ENCODE measurements at places on chromosomes 6 and 20. TPM values are rescaled to one million over a fixed set of nuclear protein-coding genes. Genes with fewer than 3 reads are reported as not detected.
A peak's percentile ranks its signal among the peaks of the same experiment; 100 is the strongest.

The RHAG gene
- total RNA-seq = 2.3 TPM

The SRMS gene
- not detected for total RNA-seq

DNA sequence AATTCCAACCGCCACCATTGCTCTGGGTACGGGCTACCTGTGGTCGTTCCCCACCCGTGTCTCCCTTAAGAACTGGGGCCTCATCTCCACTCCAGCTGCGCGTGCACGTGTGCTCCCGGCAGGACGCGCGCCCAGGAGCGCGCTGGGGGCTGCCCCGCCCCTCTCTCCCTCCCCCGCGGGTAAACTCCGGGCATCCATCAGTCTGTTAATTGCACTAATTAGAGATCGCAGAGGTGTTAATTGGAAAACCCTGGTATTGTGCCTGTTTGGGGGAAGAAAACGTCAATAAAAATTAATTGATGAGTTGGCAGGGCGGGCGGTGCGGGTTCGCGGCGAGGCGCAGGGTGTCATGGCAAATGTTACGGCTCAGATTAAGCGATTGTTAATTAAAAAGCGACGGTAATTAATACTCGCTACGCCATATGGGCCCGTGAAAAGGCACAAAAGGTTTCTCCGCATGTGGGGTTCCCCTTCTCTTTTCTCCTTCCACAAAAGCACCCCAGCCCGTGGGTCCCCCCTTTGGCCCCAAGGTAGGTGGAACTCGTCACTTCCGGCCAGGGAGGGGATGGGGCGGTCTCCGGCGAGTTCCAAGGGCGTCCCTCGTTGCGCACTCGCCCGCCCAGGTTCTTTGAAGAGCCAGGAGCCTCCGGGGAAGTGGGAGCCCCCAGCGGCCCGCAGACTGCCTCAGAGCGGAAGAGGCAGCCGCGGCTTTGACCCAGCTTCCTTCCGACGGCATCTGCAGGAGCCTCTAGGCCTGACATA lies 14.4 kb downstream of the FOXP4 start:
- DNase-seq = peak; percentile 84

GRCh38 chr6:157432231-157432891 lies 51.4 kb downstream of the ZDHHC14 start:
- DNase-seq = no peak

- no peak for DNase-seq
These were observed 175.6 kb downstream of the TBC1D7 start for GRCh38 chr6:13152764-13153163.

GRCh38 chr6:157079771-157080170 lies 243.5 kb downstream of the TMEM242 start:
- no peak for DNase-seq

- DNase-seq = no peak
These were observed 160.2 kb downstream of the SYCP2 start for GRCh38 chr20:59772931-59773913.

- no peak for DNase-seq
These were observed 19.4 kb upstream of the KCNK16 start for GRCh38 chr6:39341937-39342336.

GRCh38 chr6:134515986-134516385 lies 198.1 kb upstream of the SGK1 start:
- no peak for DNase-seq

DNA sequence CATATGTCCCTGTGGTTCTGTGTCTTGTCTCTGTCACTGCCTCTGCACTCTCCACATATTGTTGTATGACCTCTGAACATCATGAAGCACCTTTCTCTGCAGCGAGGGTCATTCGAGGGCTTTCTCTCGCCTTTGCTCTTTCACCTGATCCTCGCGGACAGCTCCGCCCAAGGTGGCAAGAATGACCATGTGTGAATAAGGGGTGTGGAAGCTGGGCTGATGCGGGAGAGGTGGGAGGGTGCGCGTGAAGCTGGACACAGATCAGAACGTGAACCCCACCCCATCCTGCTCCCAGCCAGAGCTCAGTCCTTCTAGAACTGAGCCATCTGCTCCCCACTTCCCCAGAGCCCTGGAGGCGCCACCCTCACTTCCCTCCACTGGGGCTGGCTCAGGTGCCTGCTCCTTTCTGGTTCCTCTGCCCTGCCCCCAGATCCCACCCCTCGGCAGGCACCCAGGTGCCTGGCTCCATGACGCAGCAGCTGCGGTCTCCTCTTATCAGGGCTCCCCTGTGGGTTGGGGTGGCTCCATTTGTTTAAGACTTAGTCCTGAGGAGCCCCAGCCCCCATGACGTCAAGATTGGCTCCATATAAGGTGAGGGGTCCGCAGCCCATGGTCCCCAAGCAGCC lies at the start of gene MUCL3:
MUCL3 (plus strand) TSS at position 613 of the 626 bp plus-strand sequence. CDS start 27 bp downstream, outside the sequence.
- no peak for DNase-seq

DNA sequence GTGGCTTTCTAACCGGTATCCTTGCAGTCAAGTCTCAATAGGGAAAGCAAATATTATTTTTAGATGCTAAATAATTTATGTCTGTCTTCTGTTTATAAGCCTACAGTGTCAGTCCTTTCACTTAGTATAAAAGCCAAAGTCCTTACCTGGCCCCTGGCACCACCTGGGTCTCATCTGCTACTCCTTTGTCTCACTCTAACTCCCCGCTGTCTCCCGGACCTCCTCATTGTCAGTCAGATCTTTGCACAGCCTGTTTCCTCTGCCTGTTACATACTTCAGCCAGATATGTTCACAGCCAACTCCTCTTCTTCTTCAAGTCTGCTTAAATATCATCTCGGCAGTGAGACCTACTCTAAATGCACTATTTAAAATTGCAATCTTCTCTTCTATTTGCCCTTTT lies 84.2 kb downstream of the THEMIS start:
- DNase-seq = no peak

- no peak for DNase-seq
These were observed 121.3 kb downstream of the KIF16B start for GRCh38 chr20:16451982-16452381.

- DNase-seq = no peak
These were observed 160.2 kb downstream of the GMPR start for GRCh38 chr6:16398587-16398986.

The VARS1 gene
- total RNA-seq = 23.3 TPM

The C2 gene
- 12.5 TPM for total RNA-seq

The BMP5 gene
- 1.9 TPM for total RNA-seq

DNA sequence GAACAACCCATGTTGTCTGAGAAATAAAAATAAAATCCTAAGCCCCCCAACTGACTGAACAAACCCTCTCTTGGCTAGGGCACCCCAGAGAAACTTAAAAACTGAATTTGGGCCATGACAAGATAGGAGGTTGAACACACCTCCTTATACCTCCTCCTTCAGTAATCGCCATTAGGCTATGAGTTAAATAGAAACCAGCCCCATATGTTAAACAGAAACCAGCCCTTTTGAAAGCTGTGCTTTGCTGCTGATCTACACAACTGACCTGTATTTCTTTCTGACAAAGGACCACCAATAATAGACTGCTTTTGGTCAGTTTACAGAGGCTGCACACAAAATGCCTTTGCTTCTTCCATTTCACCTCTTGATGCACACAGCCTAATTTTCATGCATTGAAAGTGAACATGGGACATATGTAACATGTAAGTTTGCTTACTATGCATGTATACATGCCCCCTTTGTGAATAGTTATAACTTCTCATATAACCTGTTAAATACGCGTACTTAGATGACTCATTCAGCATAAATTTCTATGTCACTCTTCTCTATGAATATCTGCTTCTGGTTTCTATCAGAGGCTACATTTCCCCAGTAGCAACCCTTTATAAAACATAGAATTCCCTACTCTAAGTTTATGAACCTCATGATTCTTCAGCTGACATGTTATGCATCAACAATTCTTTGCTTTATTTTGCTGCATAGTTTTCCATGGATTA lies 462.9 kb downstream of the COL12A1 start:
- DNase-seq = no peak

The ELOVL2 gene
- 0.61 TPM for total RNA-seq

The GPX5 gene
- not detected for total RNA-seq

- peak; percentile 84 for DNase-seq
These were observed 1.9 kb downstream of the PPP1R18 start for GRCh38 chr6:30684386-30685156.

DNA sequence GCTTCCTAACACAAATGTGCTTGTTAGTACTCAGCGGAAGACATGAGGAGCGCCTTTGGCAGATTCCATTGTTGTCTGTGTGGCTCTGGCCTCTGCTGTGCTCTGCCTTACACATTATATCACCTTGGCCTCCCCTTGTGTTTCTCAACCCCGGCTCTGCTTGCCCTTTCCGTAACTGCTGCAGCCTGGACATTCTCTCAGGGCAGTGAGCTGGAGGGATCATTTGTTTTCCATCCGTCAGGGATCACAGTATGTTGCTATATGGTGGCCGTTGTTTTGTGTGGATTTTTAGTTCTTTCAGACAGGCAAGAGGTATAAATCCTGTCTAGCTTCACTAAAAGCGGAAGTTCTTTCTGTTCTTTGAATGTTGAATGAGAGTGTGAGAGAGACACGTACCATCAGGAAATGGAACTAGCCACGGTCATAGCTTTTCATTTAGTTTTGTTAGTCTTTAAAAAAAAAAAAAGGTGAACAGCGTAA lies 175.1 kb downstream of the JARID2 start:
- no peak for DNase-seq

- DNase-seq = no peak
These were observed 46.9 kb downstream of the RIPOR2 start for GRCh38 chr6:24888715-24889370.

The LY6G6C gene
- total RNA-seq = not detected

The GJA10 gene
- not detected for total RNA-seq

DNA sequence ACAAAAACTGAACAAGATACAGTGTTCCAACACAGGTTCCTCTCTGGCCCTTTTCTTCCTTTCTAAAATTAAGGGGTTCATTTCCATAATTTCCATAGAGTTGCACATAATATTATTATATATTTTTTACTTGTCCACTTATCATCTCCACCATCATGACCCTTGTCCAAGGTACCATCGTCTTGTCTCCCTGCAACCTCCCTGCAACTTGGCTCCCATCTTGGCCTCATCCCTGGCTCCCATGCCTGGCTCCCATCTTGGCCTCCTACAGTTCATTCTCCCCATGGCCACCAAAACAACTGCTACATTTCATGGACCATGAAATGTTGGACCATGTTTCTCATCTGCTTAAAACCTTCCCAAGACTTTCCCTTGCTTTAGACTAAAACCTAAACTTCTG lies 3.1 kb upstream of the KCNB1 start:
- DNase-seq = no peak

GRCh38 chr6:72955666-72956065 lies 269.6 kb downstream of the KHDC1L start:
- no peak for DNase-seq

- DNase-seq = no peak
These were observed 14.2 kb downstream of the SLX4IP start for GRCh38 chr20:10449270-10449669.

DNA sequence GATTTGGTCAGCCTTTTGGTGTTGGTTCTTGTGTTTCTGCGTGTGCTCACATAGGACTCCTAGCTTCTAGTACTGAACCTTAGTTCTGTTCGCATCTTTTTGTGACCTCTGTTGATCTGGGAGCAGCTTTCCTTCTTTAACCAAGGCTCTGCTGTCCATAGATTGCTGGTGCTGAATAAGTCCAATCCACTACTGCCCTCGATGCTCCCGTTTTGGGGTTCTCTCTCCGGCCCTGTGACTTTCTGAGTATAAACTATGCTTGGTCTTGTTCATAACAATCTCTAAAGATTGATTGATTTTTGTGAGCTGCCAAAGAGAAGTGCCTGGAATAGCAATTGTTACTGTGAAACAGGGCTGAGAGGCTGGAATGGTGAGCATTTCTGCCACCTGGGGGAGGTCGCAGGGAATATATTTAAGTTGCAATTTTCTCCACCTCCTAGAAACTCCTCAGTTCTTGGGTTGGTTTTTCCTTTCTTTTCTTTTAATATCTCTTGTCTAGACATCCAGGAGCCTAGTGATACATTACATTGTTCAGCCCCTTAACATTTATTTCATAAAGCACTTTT lies 422.9 kb upstream of the CHD6 start:
- no peak for DNase-seq

DNA sequence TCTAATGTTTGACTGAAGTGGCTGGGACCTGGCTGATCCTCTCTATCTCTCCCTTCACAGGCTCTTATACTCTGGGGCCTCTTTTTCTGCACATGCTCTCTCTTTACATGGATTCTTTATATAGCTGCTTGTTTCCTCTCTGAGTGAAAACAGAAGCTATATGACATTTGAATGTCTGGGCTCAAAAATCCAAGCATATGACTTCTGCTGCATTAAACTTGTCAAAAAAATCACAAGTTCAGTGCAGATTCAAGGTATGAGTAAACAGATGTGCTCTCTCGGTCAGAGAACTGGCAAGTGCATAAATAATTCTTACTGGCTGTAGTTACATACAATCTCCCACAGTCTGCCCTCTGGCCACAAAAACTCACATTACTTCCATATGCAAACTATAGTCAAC lies 96.6 kb downstream of the LCA5 start:
- no peak for DNase-seq

- DNase-seq = peak; percentile 11
These were observed 176.6 kb downstream of the PKHD1 start for GRCh38 chr6:51910851-51911250.

- no peak for DNase-seq
These were observed 273.0 kb upstream of the PREP start for GRCh38 chr6:105675715-105676397.

- no peak for DNase-seq
These were observed 144.5 kb downstream of the MAP3K7 start for GRCh38 chr6:90442366-90442765.

- no peak for DNase-seq
These were observed 24.7 kb downstream of the FNDC1 start for GRCh38 chr6:159193923-159194322.

DNA sequence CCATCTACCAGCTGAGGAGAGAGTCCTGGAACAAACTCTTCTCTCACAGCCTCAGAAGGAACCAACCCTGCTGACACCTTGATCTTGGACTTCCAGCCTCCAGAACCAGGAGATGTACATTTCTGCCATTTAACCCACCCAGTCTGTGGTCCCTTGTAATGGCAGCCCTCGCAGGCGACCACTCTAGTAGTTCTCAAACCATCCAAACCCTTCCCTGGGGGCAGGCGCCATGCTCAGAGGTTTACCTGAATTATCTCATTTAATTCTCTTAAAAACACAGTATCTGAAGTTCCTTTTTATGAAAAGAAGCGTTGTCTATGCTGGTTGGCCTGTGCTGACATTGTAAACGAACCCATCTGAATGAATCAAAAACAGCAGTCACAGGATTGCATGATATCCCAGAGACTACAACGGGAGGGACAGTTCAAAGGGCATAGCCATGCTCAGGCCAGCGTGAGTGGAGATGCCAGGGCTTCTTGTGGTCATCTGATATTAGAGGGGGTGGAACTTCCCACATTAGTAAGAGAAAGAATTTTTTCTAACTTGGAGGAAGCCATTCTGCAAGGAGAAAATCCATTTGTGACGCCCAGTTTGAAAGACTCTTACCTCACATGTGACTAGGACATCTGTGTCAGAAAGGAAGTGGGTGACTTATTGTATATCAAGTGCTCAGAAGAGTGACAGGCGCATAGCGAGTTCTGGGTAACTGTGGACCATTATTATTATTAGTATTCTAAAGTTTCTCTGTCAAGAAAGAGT lies 17.2 kb upstream of the TAGAP start:
- no peak for DNase-seq
